Activated naive CD8-positive, alpha-beta T cell treated with anti-CD3 and anti-CD28 coated beads, Interleukin-2, amount 50 U/mL, for 24 hours (primary cell): ENCODE measurements at places on chromosomes 4 and X.
A peak's percentile ranks its signal among the peaks of the same experiment; 100 is the strongest.

- DNase-seq: no peak
- no peaks in the 10 kb centered on the region for H3K27me3 ChIP-seq
- H3K36me3 ChIP-seq: no peaks in the 10 kb centered on the region
- H3K27ac ChIP-seq: no peak overlapping the region
- H3K4me1 ChIP-seq: no peaks in the 10 kb centered on the region
Measured at GRCh38 chr4:31655328-31655727, 935.2 kb downstream of the PCDH7 start.

- DNase-seq: no peak
- peaks cover 18% of the 10 kb centered on the region for H3K4me1 ChIP-seq
- H3K36me3 ChIP-seq: no peaks in the 10 kb centered on the region
- no peaks in the 10 kb centered on the region for H3K27me3 ChIP-seq
- no peak overlapping the region for H3K4me3 ChIP-seq
Measured at GRCh38 chrX:40748977-40749376, 13.6 kb upstream of the MED14 start.

DNA sequence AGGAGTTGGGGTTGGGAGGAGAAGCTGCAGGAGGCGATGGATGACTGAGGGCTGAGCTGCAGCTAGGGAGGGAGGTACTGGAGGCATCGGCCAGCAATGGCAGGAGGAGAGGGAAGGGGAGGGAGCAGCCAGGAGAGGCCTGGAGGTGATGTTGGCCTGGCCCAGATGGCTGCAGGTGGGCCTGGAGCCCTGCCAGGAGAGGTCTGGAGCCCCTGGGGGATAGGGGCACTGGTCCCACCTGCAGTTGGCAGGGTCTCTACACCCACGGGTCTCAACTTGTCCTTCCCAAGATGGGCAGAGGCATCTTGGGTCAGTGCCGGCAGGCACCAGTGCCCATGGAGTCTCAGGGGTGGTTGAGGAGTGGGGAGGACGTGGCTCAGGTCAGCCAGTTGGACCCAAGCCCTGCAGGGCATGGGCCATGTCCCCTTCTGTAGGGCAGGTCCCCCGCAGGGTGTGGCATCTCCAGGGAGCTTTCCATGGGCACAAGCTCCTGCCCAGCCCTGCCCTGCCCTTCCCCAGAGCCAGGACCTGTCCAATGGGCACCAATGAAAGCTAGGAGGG, 2.7 kb upstream of the MXD4 start:
- no peak overlapping the region for H3K27ac ChIP-seq
- no peak for DNase-seq

DNA sequence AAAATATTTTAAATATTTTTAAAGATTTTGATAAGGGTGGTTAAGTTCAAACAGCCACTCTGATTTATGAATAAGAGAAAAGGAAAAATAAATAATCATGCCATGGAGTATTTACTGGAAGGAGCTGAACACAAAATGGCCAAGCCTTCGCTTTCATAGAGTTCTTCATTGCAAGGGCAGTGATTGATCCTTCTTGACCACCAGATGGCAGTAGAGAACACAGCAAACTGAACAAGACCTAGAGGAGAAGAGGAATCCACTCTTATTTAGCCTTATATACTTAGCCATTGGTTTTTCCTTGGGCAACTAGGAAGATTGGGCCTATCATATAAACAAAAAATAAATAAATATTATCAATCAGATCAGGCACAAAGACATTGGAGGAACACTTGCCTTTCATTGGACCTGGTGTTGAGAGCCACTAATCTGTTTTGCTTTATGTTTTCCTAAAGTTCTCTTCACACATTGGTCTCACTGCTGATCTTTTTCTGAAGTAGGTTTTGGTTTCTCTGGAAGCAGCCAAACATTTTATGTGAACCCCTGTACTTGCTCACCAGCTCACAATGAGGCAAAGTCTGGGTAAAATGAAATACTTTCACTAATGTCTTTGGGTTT, 58.1 kb upstream of the PARM1 start:
- peak; percentile 2 for DNase-seq
- H3K36me3 ChIP-seq: no peaks in the 10 kb centered on the region
- H3K4me3 ChIP-seq: no peak overlapping the region
- H3K27ac ChIP-seq: no peak overlapping the region

GRCh38 chr4:29319663-29320340, 1400.4 kb upstream of the PCDH7 start:
- no peak overlapping the region for H3K27ac ChIP-seq
- DNase-seq: no peak
- H3K4me3 ChIP-seq: no peak overlapping the region
- no peaks in the 10 kb centered on the region for H3K36me3 ChIP-seq
- no peaks in the 10 kb centered on the region for H3K4me1 ChIP-seq
- H3K27me3 ChIP-seq: no peaks in the 10 kb centered on the region
